ENCODE measurements at places on chromosomes 7 and 10. TPM values are rescaled to one million over a fixed set of nuclear protein-coding genes. Genes with fewer than 3 reads are reported as not detected.

Gene FKBP6
- polyA plus RNA-seq: not detected

Gene SLC26A5
- 0.41 TPM for polyA plus RNA-seq

Gene LLCFC1
- polyA plus RNA-seq: 0.70 TPM

Gene SAMD9
- 7.3 TPM for polyA plus RNA-seq

Gene FOXP2
- 0.93 TPM for polyA plus RNA-seq

Gene COBL
- 6.3 TPM for polyA plus RNA-seq

Gene VSTM2A
- polyA plus RNA-seq: not detected

Data from lung (tissue), 17 donors.